ENCODE measurements at places on chromosomes 11 and 22.
A peak's percentile ranks its signal among the peaks of the same experiment; 100 is the strongest.

- no peak for DNase-seq
Observed at GRCh38 chr22:47020166-47020565, 257.7 kb downstream of the TBC1D22A start.

GRCh38 chr11:69013009-69013951 is at the start of gene MRGPRF:
Gene MRGPRF, minus strand, starts transcription at chr11:69013246. Its CDS starts 3,345 bp downstream, at chr11:69009901.
- DNase-seq: peak; percentile 24

DNA sequence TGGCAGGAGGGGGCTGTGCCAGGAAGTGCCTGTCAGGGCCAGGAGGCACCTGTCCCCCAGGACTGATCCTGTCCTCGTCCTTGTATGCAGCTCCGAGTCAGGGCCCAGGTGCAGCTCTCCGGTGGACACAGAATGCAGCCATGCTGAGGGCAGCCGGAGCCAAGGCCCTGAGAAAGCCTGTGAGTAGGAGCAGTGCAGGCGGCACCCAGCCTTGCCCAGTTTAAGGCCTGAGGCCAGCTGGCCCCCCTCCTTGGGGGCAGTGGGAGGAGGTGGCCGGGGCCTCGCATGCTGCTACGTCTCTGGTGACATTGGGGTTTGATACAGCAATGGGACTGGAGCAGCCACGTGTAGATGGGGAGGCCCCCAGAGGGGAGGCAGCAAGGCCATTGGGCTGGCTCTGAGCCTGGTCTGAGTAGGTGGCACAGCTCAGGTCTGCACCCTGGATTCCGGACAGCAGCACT is 34.9 kb downstream of the SBF1 start:
- no peak for DNase-seq

DNA sequence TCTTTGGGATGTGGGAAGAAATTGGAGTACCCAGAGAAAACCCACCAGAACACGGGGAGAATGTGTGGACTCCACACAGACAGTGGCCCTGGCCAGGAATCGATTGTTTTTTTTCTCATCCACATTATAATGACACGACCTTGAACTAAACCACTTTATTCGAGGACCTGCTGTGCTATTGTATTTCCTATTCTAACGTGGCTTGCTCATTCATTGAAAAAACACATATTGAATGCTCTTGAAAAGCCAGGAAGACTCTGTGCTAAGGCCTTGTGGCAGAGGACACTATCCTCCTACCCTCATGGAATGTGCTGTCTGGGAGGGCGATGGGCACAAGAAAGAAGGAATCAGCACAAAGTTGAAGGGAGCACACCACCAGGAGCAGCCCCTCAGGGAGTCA is 9.1 kb upstream of the SREBF2 start:
- no peak for DNase-seq

GRCh38 chr11:78248191-78248590 is 59.5 kb downstream of the USP35 start:
- DNase-seq: no peak

GRCh38 chr11:35563484-35564244 is 38.2 kb upstream of the PAMR1 start:
- DNase-seq: no peak

- DNase-seq: peak; percentile 23
Observed at GRCh38 chr11:57387289-57388030, 3.0 kb downstream of the PRG2 start.

DNA sequence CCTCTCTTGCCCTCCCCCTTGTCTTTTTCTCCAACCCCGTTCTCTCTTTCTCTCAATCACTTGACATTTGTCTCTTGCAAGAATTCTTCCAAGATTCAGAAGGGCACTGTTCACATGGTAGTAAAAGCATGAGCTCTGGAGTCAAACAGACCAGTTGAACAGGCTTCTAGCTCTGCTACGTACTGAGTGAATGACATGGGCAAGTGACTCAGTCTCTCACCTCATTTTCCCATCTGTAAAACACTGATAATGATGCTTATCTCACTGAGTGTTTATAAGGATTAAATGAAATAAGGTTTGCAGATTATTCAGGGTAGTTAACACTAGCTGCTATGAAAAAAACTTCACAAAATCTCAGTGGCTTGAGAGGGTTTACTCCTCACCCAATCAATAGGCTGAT is 5.9 kb upstream of the IL10RA start:
- no peak for DNase-seq

DNA sequence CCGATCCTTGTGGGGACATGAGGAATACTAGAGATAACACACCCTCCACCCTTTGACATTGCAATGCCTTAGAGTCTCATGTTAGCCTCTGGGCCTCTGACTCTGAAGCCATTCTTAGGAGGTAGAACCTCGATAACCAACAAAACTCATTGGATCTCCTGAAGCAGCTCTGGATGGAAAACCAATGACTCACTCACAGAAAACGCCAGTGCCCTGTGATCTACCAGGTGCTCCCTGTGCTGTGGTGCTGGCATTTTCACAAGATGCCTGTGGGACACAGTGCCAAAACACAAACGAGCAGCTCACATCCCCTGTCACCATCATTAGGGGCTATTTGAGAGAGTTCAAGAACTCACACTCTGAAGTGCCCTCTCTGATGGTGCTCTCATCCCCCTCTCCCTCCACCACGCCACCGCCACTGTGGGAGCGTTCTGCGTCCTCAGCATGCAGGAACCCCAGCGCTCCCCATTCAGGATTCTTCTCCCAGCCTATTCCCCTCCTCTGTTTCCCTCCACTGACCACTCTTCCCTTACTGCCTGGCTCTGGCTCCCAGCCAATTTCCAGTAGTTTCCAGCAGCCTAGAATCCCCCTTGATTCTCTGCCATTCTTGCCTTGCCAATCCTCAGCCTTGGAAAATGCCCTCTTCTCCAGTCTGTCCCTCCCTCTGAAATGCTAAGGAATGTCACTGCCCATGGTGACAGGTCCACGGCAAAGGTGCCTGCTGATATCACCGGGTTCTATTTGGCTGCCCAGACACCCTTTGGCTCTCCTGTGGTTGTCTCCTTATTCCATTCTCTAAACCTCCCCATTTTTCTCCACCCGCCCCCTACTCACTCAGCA is 4.7 kb upstream of the POLD4 start:
- DNase-seq: peak; percentile 92

DNA sequence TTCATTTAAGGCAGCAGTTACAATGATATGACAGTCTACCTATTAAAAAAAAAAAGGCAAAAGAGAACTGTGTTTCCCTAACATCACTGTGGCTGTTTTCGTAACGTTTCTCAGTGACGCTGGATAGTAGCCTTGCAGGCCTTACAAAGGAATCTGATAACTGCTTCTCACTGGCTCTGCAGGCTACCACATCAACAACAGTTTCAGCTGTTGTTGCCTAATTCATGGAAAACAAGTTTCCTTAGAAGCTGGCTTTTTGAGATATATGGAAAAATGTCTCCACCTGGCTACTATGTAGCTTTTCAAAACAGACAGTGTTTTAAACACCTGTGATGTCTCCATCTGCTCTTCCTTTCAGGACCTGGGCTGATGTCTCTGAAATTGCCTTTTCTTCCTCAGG is 3.8 kb downstream of the OR51V1 start:
- no peak for DNase-seq

DNA sequence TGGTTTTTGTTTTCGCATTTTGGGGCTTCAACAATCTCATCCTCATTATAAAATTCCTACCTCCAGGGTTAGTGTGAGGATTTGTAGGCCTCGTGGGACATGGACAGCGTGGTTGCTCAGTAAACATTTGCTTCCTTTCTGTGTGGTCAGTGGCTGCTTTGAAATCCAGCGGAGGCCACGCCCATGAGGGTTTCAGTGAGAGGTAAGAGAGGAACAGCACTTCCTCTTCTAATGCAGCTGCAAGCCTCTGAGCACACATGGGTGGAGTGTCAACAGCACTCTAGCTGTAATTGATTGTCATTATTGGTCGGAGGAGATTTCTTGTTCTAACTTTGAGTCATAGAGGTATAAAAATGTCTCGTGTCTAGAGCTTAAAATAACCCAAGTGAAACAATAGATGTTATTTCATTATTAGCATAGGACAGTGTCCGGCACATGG is 6.0 kb upstream of the ARHGAP42 start:
- peak; percentile 81 for DNase-seq

DNA sequence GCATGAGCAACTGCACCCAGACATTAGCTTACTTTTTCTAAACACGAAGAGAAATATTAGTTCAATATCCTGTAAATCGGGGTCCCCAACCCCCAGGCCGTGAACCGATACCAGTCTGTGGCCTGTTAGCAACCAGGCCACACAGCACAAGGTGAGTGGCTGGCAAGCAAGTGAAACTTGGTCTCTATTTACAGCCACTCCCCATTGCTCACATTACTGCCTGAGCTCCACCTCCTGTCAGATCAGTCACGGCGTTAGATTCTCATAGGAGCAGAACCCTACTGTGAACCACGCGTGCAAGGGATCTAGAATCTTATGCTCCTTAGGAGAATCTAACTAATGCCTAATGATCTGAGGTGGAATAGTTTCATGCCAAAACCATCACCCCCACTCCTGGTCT is 27.8 kb upstream of the DEPDC7 start:
- no peak for DNase-seq

- peak; percentile 61 for DNase-seq
Observed at GRCh38 chr11:19929147-19929546, 216.5 kb downstream of the NAV2 start.

DNA sequence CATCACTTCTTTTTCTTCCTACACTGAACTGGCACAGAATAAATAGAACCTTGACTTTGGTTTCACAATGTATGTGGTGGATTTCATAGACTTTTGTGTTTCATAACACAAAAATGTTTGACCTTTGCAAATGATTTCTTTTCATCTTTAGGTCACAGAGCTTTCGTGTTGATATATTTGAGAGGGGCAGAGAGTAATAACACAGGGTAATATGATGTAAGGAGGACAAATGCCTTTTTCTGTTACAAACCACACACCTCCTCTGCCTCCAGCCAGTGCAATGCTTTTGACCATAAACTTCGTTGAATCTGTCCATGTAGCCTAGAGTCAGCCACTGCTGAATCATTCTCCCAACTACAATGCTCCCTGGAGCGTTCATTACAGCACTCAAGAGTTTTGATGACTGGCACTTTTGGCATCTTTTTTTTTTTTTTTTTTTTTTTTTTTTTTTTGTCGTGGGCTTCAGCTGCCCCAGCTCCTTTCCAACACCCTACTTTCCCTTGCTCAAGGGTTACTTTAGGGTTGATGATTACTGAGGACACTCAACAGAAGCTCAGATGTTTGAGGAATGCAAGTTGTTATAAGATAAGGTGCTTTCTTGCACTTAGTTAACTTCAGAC is 11.4 kb upstream of the CAT start:
- DNase-seq: peak; percentile 97

GRCh38 chr22:19068784-19069271 is 53.4 kb downstream of the DGCR2 start:
- DNase-seq: no peak

DNA sequence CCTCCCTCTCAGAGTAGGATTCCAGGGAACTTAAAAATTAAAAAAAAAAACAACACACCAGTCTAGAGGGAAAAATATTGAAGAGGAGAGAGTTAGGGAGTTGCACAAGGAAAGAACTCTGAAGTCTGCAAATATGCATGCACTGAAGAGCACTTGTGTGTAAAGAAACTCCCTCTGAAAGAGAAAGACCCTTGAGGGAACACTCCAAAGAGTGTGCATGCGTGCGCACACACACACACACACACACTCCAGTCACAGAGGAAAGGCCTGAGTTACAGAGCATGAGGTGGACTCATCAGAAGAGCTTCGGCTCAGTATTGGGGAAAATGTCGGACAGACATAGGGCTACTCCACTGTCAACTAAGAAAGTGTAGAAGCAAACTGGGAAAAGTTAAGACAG is 30.1 kb downstream of the GGTLC2 start:
- DNase-seq: no peak

DNA sequence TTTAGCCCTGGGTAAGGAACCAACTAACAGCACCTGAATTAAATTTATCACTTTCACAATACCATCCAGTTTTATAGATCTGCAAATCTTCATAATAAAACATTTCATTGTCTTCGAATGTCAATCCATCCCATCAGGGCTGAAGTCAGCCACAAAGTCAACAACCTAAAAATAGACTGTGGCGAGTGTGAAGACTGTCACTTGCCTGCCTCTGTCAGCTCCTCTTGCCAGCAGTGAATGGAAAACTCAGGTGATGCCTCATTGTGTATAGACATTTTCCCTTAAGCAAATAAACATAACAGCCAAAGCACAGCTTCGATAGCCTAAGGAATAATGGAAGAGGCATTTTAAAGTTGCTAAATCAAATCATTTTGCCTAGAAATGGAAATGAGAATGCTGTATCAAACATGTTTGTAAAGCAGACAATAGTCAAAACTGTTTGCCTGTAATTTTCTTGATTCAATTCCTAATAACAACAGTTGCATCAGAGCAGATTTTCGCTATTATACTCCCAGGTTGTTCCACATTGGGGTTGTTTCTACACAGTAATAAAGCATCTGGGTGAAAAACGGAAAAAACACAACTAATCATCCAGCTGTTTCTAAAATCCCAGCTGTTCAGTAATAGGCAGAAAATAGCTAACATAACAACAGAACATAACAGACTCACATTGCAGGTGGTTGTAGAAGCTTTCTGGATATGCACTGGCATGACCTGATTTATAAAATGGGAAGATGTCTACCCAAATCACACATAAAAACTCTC is 15.7 kb downstream of the KCNA4 start:
- DNase-seq: no peak

DNA sequence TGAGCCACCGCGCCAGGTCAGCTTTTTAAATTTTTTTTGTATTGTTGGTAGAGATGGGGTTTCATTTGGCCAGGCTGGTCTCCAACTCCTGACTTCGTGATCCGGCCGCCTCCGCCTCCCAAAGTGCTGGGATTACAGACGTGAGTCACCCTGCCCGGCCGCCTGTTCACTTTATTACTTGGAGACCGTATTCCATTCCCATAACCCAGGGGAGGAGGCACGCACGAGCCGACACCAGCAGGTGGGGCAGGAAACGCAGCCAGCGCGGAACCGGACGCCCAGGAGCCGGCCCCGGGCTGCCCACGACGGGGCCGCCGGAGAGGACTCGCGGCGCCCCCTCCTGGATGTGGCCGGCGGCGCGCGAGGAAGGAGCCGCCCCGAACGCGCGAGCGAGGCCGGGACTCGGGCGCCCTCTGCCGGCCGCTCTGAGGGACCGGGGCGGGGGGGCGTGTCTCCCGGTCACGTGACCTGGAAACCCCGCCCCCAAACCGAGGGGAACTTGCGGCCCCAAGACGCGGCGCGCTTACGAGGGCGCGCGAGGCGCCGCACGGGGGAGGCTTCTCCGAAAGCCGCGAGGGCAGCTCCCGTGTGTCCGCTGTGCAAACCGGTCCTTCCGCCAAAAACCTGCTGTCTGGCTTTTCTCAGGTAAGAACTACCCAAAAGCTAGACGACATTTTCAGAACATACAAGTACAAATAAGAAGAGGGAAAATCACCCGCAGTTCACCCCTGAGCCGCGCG is 11.6 kb upstream of the RNH1 start:
- no peak for DNase-seq

GRCh38 chr11:68841718-68842426 is at the start of gene CPT1A:
Gene CPT1A, minus strand, starts transcription at chr11:68841916. Its CDS starts 26,442 bp downstream, at chr11:68815474.
- DNase-seq: peak; percentile 74

GRCh38 chr11:12667646-12668045 is 6.6 kb upstream of the TEAD1 start:
- DNase-seq: no peak

- DNase-seq: no peak
Observed at GRCh38 chr11:121589946-121590537, 137.3 kb upstream of the SORL1-AS1 start.

All from M059J (cell line).